ENCODE measurements at places on chromosomes 2 and 18.
A peak's percentile ranks its signal among the peaks of the same experiment; 100 is the strongest.

DNA sequence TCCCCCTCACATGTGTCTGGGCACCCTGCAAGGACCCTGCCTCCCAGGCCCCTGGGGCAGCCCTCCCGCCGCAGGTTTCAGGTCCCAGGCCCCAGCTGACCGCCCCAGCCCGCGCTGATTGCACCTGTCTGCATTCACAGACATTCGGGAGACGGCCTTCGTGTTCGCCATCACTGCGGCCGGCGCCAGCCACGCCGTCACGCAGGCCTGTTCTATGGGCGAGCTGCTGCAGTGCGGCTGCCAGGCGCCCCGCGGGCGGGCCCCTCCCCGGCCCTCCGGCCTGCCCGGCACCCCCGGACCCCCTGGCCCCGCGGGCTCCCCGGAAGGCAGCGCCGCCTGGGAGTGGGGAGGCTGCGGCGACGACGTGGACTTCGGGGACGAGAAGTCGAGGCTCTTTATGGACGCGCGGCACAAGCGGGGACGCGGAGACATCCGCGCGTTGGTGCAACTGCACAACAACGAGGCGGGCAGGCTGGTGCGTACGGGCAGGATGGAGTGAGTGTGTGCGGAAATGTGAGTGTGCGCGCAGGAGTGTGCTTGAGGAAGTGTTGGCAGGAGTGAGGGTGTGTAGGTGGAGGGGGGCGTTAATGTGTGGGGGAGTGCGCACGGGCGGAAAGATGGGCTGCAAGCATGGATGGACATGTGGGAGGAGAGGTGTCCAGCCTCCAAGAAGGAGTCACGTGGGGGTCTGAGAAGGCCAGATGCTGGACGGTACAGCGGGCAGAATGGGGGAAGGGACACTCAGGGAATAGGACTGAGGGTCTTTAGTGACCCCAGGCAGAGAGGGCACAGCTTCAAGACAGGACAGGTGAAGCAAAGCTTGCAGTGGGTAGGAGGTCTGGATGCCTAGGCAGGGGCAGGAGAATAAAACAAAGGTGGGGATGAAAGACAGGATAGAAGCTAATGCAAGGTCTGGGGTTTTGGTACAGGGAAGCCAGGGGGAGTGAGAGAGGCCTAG is 9.0 kb upstream of the WNT10A start:
- no peak for DNase-seq

- no peak for DNase-seq
Measured at GRCh38 chr18:26540043-26540628, 8.2 kb downstream of the KCTD1 start.

- peak; percentile 77 for DNase-seq
Measured at GRCh38 chr18:69469444-69469919, 68.8 kb downstream of the DOK6 start.

- DNase-seq = no peak
Measured at GRCh38 chr18:25181993-25182392, 170.0 kb downstream of the ZNF521 start.

DNA sequence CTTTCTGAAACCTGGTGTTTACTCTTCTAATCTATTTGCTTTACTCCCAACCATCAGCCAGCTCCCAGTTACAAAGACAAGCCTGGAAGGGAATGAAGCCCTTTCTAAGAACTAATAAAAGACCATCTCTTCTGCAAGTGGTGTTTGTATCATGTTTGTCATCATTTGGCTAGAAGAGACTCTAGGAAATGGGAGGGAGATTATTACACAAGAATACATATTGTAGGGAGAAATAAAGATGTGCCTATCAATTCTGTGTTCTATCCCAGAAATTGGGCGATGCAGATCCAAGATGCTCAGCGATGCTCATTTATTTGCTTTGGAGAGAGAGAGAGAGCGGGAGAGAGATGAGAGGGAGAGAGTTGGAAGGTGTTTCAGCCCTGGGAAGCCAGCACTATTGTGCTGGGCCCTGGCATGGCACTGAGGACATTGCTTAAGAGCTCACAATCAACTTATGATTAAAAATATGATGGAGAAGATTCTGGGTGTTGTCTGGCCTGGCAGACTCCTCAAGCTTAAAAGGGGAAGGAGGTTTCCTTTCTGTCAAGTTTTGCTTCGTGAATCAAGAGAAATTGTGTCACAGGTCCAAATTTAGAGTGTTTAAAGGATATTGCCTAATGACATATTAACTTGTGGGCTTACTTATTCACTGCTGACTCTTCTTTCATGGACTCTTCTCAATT is 41.8 kb upstream of the AFF3 start:
- no peak for DNase-seq

GRCh38 chr18:7946734-7947377 is 379.7 kb downstream of the PTPRM start:
- peak; percentile 83 for DNase-seq

- no peak for DNase-seq
Measured at GRCh38 chr2:231160701-231161100, 35.9 kb upstream of the HTR2B start.

GRCh38 chr18:59278793-59279192 is 5.5 kb upstream of the RAX start:
- no peak for DNase-seq

Measured in NCI-H2171 treated with DMSO at 0.1 percent for 48 hours (cell line).